ENCODE measurements at places on chromosomes 6 and 20.

GRCh38 chr20:44704551-44704971 is 10.6 kb upstream of the CCN5 start:
- DNase-seq: no peak

- DNase-seq: no peak
Measured at GRCh38 chr6:142326540-142326939, 24.7 kb downstream of the ADGRG6 start.

GRCh38 chr6:107660839-107661238 is 163.3 kb downstream of the SCML4 start:
- DNase-seq: no peak

DNA sequence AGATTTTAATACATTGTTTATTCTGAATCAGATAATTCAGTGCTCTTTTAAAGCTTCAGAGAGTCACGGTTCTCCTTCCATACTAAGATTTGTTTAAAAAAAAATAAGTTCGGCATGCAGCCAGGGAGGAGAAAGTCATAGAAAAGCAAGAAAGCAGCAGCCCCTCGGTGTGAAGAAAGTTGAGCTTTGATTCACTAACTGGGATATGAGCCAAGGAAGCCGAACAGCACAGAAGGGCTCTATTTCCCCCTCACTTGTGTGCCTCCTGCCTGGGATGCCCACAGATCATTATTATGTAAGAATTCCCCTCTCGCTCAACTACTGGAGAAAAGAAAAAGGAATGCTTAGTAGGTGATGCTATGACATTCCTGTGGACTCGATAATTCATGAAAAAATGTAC is 69.3 kb upstream of the SYNJ2 start:
- DNase-seq: no peak

DNA sequence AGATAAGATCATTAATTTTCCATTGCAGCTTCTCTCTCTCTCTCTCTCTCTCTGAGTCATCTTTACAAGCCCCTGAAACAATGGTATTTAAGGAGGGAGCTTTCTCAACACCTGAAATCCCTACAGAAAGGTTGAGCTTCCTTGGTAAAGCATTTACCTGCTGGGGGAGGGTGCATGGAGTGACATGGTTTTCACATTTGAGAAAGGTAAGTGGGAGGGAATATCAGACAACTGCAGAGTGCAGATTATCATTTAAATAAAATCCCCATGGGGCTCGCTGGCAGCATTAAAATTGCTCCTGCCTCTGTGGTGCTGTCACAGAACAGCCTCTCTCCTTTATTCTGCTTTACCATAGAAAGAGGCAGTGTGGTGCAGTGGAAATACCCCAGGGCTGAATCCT is 10.3 kb upstream of the PDYN start:
- DNase-seq: no peak

DNA sequence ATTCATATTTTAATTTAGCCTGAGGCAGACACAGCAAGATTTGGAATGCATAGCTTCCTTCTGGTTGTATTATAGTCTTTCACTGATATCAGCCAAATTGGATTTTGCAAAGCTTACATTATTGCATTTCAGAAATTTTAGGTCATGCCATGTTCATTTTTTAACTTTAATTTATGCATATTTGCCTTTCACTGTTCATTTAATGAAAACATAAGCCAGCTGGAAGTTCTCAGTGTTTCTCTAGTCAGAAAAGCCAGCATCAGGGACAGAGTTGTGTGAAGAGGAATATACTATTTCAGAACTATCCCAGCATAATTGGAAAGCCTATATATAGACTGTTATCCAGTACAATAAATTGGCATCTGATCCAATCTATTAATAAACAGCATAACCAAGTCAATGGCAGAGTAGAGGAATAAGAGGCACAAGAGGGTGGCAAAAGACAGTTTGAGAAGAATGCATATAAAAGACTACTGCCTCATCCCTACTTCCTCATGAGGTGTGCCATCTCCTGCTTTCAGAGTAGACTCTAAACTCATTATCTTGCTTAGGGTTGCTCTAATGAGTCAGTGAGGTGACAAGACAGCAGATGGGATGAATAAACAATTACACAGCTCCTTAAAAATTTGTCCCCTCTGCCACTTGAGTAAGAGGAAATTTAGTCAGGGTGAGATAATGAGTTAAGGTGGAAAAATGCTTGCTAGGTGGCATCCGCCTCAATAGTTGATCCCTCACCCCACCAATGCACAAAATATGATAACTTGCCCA is 159.8 kb upstream of the HCRTR2 start:
- no peak for DNase-seq

DNA sequence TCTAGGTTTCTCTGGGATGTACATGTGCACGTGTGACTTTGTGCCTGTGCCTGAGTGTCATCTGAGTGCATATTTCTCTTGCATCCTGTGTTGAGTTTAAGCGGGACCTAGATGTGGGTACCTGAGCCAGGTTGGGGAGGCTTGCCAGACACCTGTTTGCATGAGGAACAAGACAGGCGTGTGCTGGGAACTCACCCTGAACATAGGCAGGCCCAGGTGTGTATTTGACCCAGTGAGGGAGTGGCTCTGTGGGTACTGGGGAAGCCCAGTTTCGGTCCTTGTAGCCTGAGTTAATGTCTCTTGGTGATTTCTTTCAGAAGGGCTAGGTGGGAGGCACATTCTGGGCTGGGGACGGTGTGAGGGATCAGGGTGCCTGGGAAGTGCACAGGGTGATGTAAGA is 98.6 kb downstream of the TMEM170B start:
- no peak for DNase-seq

DNA sequence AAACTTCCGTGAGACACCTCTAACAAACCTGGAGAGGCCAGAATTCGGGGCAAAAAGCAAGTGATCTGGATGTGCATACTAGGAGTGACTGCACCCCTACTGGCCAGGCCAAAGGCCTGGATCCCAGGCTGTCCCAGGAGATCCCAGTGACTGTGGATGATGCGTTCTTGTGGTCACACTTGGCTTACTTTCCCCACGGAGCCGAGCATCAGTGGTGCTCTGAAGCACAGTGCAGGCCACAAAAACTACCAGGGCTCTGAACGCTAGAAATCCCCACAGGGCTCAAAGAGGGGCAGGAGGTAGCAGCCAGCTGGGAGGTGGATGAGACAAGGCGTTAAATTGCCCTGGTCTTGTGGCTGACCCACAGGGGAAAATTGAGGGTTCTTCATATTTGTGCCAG is 7.1 kb downstream of the TRIM26 start:
- DNase-seq: no peak

DNA sequence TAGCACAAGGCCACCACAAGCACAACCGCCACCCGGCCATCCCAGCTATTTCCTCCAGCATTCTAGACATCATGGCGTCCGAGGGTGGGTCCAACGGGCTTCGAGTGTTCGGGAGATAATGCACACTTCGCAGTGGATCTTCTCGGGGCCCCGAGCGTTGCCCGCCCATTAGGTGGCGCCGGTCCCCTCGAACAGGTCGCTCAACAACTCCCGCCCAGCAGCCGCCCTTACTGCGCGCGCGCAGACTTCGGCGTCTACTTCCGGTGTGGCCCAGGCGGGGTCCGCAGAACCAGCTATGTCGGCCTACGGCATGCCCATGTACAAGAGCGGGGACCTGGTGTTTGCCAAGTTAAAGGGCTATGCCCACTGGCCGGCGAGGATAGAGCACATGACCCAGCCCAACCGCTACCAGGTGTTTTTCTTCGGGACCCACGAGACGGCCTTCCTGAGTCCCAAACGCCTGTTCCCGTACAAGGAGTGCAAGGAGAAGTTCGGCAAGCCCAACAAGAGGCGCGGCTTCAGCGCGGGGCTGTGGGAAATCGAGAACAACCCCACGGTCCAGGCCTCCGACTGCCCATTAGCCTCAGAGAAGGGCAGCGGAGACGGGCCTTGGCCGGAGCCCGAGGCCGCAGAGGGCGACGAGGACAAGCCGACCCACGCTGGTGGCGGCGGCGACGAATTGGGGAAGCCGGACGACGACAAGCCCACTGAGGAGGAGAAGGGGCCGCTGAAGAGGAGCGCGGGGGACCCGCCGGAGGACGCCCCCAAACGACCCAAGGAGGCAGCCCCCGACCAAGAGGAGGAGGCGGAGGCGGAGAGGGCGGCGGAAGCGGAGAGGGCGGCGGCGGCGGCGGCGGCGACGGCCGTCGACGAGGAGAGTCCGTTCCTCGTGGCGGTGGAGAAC is at the start of gene HDGFL1:
TSS of gene HDGFL1 (plus strand) at position 286 of the 904 bp plus-strand sequence. CDS start at position 296, 10 bp downstream.
- DNase-seq: no peak

GRCh38 chr6:56765494-56765893 is 122.8 kb upstream of the DST start:
- DNase-seq: no peak

GRCh38 chr6:15363164-15363522 is 117.3 kb downstream of the JARID2 start:
- no peak for DNase-seq

DNA sequence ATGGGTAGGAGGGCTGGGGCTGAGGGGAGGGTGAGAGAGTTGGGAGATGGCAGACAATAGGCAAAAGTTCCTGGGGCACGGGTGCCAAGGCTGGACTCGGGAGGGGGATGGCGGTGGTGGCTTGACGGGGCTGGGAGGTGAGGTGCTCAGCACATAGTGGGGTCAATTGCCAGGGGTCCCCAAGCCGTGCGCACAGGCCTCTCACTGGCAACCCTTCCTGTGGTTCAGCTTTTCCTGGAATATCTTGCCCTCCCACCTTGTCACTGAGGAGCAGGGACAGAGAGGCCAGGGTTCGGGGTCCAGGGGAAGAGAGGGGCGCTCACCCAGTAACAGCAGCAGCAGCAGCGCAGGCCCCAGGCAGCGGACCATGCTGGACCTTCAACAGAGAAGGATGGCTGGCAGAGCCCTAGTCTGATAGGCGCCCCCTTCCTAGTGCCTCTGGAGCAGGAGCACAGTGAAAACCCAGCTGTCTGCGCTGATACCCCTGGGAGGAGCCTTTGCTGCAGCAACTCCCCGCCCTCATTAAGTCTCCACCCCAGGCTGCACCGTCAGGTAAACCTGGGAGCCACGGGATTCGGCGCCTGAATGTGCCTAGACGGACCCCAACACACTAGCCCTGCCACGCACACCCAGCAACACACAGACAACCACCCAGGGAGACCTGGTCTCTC is at the start of gene GFRA4:
TSS of gene GFRA4 (minus strand) at position 369 of the 671 bp plus-strand sequence. CDS start at position 369, 0 bp downstream.
- no peak for DNase-seq

DNA sequence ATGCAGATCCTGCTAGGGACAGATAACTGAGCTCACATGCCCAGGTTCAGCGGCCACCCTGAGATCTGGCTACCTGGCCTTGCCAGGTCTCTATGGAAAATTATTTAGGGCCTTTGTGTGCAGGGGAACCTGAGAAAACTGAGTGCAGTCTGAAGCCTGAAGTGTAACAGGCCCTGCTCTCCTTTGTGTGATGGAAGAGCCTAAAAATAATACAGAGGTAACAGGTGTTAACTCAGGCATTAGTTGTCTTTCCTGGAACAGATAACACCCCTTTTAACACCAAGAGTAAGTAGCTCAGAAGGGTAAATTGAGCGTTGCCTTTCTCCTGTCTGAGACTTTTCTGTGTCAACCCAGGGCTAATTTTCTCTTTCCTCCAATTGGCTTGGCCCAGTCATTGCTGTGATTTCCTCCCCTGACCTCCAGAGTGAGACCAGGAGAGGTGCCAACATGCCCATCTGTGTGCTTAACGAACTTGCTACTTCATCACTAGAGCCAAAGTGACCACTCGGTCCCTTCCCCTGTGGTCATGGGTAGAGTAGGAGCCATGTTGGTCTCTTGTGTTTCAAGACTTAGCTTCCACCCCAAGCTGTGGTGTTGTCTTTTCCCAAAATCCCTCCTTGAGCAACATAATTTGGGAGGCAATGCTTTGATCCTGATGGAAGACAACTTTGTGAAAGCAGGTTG is 304.4 kb upstream of the JAG1 start:
- no peak for DNase-seq

DNA sequence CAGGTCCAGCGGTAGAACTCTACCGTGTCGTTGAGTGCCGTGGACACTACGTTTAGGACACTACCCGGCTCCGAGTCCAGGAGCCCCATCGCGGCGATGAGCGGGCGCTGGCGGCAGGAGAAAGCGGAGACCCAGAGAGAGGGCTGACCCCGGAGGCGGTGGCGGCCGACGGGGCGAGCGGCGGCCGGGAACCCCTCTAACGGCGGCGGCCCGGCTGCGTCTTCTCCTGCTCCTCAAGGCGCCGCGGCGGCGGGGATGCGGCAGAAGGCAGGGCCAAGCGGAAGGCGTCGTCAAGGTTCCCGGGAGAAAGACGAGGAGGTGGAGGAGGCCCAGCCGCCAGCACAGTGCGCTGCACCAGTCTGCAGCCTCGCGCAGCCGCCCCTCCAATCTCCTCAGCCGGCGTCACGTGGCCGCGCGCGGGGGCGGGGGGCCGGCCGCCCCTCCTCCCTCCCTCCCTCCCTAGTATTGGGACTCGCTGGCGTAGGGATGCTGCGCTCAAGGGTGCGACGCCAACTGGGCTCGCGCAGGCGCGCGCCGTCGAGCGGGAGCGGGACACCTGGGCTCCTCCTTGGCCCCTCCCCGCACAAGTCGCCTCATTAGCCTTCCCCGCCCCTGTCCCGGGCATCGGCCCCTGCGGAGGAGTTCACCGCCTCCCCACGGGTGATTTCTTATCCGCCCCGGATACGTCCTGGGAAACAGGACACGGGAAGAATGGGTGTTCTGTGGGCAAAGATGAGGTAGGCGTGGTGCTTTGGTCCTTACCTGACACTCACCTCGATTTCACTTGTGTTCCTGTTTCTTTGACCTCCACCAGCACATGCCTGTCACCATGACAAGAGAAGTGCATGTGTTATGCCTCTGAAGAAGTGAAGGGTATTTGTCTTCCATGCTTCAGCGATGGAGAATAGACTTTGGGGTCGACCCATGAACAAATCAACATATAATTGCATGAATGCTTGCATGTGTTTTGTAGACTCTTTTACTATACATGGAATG is at the start of gene ELOVL4:
TSS of gene ELOVL4 (minus strand) at position 363 of the 996 bp plus-strand sequence. CDS start at position 89, 274 bp downstream.
- peak; percentile 15 for DNase-seq

Measured in stimulated activated CD8-positive, alpha-beta memory T cell treated with anti-CD3 and anti-CD28 coated beads, Interleukin-2, amount 100 ng/mL, for 1 hour (primary cell).